ENCODE measurements at places on chromosomes 7 and 10.

DNA sequence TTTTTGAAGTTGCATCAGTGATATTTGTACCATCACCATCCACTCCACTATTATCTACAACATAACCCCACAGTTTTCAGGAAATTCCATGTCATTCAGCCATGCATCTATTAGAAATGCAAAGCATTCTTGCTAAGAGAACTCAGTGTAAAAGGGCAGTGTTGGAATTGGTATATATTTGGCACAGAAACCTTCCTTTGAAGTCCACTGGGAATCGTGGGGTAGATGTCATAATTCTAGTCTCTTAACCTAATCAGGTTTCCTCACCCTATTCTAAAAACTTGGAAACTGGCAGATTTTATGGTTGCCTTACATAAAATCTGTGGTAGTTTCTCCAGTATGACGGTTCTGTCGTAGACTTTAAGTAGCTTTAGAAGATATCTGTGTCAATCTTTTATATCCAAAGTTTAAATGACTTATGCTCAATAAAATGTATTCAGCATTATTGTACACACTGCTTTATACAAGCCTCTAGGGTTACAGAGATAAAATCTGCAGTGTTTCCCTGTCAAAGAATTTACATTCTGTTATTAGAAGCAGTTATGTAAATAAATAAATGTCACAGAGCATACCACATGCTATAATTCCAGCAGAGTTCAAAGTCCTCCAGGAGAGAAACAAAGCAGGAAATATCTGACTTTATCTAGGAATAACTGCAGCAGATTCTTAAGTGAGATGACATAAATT, 704.4 kb upstream of the CELF2 start:
- DNase-seq: no peak

- no peak for DNase-seq
Observed at GRCh38 chr7:43560742-43561330, 22.1 kb upstream of the STK17A start.

DNA sequence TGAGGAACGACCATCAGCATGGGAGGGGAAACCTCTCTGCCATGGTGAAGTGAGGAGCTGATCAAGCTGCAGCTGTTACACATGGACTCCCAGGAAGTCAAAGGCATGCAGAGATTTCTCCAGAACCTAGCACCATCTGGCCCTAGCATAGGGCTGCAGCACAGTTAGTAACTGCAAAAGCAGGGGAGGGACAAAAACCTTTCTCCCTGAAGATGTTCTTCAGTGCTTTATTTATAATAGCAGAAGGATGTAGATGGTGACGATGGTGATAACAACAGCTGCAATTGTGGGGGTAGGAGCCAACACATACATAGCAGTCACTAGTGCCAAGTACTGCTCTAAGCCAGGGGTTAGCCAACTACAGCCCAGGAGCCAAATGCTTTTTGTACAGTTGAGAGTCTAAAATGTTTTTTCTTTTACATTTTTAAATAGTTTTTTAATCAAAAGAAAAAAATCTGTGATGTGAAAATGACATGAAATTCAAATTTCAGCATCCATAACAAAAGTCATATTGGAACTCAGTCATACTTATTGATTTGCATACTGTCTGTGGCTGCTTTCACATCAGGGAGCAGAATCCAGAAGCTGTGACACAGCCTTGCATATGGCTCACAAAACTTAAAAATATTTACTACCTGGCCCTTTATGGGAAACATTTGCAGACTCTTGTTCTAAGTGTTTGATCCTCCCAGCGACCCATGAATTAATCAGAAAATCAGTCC, 299.5 kb downstream of the ELMO1 start:
- DNase-seq: no peak

- DNase-seq: no peak
Observed at GRCh38 chr10:86049442-86049841, 317.2 kb downstream of the GRID1 start.

- no peak for DNase-seq
Observed at GRCh38 chr7:108515013-108515412, 10.9 kb downstream of the PNPLA8 start.

- no peak for DNase-seq
Observed at GRCh38 chr10:127910464-127910770, 3.5 kb downstream of the PTPRE start.

GRCh38 chr10:19906108-19906791, 90.0 kb downstream of the PLXDC2 start:
- no peak for DNase-seq

- no peak for DNase-seq
Observed at GRCh38 chr10:59829601-59830000, 76.3 kb upstream of the MRLN start.

All from SHP77 (cell line).